ENCODE measurements at places on chromosomes 11 and 22.

GRCh38 chr22:48908547-48908946 lies 919.1 kb downstream of the BRD1 start:
- no peak for DNase-seq

- DNase-seq: no peak
These were observed 29.2 kb upstream of the KLHL35 start for GRCh38 chr11:75462117-75462653.

DNA sequence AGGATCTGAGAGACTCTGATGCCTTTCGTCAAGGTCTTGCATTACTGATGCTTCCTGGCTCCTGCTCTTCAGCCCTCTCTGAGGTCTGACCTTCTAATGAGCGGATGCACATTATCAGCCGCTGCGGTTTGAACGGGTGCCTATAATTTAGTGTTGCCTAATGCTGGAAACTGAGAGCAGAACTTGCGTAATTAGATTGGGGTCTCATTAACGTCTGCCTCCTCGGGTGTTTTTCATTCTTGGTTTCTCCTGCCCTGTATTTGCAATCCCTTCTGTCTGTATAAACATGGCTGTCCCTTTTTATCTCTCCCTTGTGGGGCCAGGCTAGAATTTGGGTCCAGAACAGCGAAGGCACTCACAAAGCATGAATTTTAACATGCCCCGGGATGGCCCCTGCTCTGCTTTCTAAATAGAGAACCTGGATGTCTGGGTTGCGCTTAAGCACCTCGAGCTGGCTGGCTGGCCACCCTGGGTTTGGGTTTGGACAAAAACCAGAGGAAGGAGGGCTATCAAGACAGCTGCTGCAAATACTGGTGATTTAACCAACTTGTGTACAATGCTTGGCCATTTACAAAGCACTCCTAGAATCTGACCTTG lies 118.6 kb downstream of the TIMP3 start:
- no peak for DNase-seq

GRCh38 chr11:85737738-85738137 lies 51.7 kb upstream of the CCDC89 start:
- peak; percentile 19 for DNase-seq

- no peak for DNase-seq
These were observed 741.7 kb downstream of the NELL1 start for GRCh38 chr11:21411104-21411503.

DNA sequence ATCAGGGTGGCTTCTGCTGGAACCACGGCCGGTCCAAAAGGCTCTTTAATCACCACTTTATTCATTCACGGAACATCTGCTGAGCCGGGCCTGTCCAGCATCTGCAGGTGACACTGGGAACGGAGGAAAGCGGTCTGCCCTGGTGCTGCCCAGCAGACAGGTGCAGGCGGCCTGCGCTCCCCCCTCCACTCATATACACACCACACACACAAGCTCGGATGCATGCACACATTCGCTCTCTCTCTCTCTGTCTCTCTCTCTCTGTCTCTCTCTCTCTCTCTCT lies 736.9 kb downstream of the BRD1 start:
- no peak for DNase-seq

GRCh38 chr22:30947173-30947815 lies 21.3 kb downstream of the MORC2 start:
- no peak for DNase-seq

DNA sequence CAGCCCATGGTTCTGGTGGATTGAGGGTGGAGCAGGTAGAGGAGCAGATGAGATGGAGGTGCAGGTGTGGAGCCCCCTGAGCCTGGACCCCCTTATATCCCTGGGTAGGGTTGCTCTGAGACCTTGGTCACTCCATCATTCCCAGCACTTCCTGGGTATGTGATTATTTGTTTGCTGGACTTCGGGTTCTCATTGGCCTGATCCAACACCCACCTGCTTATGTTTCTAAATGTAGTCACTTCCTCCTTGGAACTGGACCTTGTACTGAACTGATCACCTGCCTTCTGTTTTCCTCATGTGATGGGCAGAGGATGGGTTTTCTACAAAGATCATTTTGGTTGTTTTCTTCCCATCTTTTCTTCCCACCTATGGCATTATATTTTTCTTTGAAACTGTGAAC lies at the start of gene KRTAP5-4:
TSS of gene KRTAP5-4 (minus strand) at position 53 of the 400 bp plus-strand sequence. CDS start at position 8, 45 bp downstream.
- no peak for DNase-seq

GRCh38 chr11:92808022-92808421 lies 161.4 kb upstream of the MTNR1B start:
- DNase-seq: no peak

DNA sequence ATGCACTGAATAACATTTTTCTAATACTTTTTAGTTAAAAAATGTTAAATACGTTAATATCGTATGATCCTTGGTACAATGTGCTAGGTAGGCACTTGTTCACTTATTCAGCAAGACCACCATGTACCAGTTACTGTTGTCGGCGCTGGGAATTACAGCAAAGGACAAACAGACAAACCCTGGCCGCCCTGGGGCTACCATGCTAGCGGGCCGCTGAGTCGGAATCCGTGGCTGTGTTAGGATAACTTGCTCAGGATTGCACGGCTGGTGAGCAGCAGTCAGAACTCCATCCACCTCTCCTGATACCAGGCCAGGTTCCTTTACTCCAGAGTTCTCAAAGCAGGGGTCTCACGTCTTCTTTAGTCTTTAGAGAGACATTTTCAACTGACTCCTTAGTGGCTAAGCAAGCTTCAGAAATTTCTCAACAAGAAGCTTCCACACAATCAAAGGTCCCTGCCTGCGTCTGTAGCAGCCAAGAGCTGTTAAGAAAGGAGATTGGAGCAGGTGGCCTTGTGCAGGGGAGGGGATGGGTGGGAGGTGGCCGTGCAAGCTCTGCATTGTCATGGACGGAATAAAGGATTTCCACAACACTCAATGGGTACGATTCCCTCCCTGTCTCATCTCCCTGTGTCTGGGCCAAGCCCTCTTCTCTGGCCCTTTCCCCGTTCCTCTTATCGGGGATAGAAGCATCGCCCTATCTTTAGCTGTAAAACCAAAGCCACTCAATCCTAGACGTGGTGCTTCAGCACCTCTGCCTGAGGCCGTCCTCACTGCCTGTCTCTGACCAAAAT lies 39.8 kb upstream of the NNMT start:
- no peak for DNase-seq

All from activated naive CD4-positive, alpha-beta T cell treated with Interleukin-2 at 50 U/mL for 16 hours (primary cell).